Cardiac fibroblast (primary cell): ENCODE measurements at places on chromosomes 4 and X.

- no peak for DNase-seq
Measured at GRCh38 chr4:104756837-104757236, 262.1 kb upstream of the CXXC4 start.

GRCh38 chr4:113169368-113169767 lies 119.9 kb downstream of the ANK2 start:
- no peak for DNase-seq

GRCh38 chr4:137467537-137467936 lies 64.8 kb downstream of the PCDH18 start:
- no peak for DNase-seq

DNA sequence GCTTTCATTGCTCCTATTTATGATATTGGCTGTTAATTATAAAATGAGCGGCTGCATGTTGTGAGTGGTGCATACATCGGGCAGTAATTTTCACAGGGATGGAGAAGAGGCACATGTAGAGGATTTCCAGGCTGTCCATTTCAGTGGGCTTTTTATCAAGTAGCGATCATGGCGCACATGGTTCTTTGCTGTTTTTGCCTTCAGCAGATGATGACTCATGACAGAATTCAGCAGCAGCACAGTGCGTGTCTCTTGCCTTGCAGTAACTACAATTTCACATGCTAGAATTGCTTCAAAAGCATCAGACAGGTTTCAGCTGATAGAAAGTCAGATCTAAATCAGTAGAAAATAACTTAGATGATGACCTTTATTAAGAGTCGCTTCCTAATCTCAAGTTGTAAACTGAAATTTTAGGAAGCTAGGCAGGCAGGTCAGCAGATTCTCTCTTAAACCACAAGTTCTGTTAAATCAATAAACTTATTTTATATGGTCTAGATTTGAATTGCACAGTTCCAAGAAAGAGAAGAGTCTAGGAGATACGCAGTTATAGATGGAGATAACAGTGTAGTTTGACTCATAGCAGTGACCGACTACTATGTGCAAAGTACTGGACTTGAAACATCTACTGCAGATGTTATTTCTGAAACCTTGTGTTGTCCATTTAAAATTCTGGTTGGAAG lies 35.8 kb downstream of the LRP2BP start:
- DNase-seq: peak; percentile 31

GRCh38 chr4:69977582-69977981 lies 12.1 kb upstream of the CSN2 start:
- peak; percentile 4 for DNase-seq

DNA sequence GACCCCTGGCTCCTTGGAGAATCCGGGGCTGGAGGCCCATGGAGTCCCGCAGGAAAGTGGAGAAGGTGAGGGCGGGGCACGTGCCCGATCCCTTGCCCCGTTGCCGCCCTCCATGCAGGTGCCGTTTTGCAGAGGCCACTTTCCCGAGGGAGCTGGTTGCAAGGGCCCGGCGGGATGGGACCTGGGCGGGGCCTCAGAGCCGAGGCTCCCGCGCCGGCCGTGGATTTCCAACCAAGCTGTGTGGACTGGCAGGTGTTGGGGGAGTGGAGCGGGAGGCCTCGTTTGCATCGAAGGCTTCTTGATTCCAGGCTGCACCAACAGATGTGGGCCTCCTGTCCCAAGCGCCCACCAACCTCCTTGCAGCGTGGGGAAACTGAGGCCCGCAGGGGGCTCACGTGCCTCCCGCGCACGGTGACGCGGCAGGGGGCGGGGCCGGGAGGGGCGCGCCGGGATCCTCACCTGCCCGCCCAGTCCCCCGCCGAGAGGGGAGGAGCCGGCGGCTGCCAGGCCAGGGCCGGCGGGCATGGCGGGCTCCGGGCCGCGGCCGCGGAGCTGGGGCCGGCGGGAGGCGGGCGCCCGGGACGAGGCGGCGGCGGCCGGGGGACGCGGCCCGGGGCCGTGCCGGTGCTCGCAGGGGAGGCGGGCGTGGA lies 24.9 kb downstream of the SH3BP2 start:
- no peak for DNase-seq

DNA sequence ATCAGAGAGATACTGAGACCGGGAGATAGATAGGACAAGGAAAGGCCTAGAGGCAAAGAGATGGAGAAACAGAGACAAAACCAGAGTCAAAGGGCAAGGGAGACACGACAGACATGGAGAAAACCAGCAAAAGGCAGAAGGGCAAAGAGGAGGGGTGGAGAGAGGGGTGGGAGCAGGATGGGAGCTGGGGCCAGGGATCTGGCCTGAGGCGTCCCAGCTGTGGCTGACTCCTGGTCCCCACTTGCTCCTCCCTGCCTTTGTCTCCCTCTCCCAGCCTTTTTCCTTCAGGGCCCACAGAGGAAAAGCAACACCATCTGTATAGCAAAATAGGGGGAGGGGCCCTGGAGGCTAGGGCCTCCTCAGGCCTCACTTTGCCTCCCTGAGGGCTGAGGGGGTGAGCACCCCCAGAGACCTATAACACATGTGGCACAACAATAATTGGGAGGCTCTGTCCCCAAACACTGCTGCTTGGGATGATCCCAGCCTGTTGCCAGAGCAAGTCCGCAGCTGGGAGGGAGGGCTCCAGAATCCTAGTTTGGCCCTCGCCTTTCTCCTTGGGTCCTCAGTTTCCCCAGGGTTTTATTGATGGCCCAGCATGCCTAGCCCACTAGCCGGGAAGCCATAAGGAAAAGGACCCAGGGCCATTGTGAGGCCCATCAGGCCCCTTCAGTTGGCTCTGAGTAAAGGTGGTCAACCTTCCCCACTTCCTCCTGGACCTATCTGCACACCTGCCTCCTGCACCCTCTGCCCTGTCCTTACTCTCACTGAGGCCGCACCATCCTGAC lies 96.8 kb downstream of the PJA1 start:
- DNase-seq: no peak

- peak; percentile 18 for DNase-seq
Measured at GRCh38 chrX:155632431-155633100, 19.8 kb upstream of the TMLHE start.

- peak; percentile 28 for DNase-seq
Measured at GRCh38 chrX:46268412-46268811, 276.8 kb downstream of the ZNF674 start.

DNA sequence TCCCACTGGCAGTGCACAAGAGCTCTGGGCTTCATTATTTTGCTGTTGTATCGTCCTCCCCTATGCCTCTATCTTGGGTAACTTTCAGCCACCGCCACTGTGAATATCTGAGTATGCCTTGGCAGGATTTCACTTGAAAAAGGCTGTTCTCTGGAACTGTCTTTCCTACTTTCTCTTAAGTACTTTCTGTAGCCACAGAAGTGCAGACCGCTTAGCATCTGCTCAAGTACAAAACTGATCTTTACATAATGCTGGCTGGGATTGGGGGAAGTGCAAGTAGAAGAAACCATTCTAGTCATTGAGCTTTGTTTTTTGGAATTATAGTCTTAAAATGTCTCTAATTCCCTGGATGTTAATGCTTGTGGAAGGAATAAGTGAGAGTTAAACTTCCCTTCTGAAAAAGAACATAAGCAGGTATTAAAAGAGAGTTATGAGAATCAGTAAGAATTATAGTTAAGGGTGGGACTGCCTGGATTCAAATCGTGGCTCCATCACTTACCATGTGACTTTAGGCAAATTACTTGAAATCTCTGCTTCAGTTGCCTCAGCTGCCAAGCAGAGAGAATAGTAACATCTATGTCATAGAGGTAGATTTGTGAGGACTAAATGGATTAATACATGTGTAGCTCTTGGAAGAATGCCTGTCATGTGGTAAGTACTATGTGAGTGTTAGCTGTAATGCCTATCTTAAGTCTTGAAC lies 77.5 kb downstream of the MID1IP1 start:
- no peak for DNase-seq

- no peak for DNase-seq
Measured at GRCh38 chrX:24124244-24124799, 25.2 kb upstream of the ZFX start.

DNA sequence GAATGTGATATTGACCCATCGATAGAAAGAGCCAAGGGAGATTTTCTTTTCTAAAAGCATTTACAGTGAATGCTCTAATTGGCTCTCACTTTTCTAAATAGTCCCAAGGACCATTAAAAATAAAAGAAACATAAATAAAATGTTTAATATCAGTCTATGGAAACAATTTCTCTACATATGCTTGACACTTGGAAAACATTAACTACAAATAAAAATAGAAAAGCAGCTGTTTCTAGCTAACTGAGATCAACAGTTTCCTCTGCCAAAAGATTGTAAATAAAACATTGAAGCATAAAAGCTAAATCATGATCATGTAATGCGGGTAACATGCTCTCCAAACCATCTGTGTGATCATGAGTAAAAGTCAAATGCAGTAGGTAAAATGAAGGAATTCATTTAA lies 49.7 kb downstream of the CORIN start:
- no peak for DNase-seq

GRCh38 chr4:23979534-23979933 lies 89.7 kb upstream of the PPARGC1A start:
- DNase-seq: no peak

- DNase-seq: no peak
Measured at GRCh38 chrX:1418901-1419544, 27.1 kb upstream of the SLC25A6 start.

DNA sequence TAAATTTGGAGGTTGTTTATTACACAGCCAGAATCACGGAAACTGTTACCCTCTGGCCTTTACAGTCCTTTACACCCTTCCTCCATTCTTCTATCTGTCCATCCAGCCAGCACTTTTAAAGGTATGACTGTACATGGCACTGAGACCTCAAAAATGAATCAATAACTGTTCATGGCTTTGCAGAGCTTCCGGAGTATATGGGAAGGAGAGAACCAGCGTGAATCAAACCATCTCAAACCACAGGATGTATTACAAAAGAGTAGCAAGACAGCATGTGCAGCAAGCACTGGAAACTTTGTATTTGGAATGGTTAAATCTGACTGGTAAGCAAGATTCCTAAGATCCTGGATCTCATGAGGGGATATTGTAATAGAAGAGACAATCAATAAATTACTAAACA lies 228.5 kb upstream of the CASK start:
- DNase-seq: no peak

DNA sequence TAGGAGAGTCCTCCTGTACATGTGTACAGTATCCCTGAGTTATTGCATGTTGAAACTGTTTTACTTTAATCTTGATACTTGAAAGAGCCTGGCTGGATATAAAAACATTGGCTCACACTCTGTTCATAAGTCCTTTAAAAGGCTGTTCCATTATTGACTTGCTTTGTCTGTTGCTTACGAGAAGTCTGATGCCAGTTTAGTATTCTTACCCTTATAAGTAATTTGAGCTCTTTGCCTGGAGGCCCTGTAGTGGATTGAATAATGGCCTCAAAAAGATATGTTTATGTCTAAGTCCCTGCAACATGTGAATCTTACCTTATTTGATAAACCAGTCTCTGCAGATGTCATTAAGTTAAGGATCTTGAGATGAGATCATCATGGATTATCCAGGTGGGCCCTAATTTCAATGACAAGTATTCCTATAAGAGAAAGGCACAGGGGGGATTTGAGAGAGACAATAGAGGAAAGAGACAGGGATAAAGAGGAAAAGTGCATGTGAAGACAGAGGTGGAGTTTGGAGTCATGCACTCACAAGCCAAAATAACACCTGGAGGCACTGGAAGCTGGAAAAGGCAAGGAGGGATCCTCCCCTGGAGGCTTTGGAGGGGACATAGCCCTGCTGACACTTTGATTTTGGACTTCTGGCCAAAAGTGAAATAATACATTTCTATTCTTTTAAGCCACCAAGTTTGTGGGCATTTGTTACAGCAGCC lies 98.1 kb downstream of the IRF2 start:
- no peak for DNase-seq

GRCh38 chr4:56658528-56658927 lies 22.6 kb downstream of the HOPX start:
- DNase-seq: no peak

GRCh38 chr4:182819751-182820150 lies 97.4 kb downstream of the DCTD start:
- no peak for DNase-seq

DNA sequence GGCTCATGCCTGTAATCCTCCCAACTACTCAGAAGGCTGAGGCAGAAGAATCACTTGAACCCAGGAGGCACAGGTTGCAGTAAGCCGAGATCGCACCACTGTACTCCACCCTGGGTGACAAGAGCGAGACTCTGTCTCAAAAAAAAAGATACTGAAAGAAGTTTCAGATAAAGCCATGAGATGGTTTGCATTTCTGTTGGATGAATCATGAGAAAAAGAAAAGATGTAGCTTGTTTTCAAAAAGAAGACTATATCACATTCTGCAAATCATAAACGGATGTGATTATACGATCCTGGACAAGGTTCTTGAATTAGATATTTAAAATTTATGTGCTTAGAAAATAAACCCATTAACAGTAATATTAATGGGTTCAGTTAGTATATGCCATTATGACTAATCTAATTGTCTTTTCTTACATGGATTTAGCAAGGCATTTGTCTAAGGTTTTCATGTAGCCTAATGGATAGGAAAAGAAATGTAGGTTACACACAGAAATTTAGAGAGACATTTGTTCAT lies 345.9 kb downstream of the SLC7A11 start:
- peak; percentile 17 for DNase-seq

DNA sequence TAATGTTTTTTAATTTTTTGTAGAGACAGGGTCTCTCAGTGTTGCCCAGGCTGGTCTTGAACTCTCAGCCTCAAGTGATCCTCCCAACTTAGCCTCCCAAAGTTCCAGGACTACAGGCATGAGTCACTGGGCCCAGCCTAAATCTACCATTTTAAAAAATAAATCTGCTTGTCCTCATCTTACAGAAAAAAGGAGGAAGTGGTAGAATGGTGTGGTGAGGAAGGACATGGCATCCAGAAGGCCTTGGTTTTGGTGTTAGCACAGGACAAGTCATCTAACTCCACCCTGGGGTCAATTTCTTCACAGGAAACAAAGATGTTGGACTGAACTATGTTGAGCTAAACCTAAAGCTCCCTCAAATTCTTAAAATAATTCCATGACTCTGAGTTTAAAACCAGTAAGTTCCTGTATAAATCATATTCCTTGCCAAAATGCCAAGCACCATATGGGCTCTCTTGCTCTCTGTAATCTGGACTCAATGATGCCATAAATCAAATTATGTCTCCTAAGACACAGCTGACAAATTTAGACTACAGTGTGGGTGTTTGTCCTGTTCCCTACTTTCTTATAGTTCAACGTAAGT lies 253.9 kb upstream of the NOCT start:
- no peak for DNase-seq

DNA sequence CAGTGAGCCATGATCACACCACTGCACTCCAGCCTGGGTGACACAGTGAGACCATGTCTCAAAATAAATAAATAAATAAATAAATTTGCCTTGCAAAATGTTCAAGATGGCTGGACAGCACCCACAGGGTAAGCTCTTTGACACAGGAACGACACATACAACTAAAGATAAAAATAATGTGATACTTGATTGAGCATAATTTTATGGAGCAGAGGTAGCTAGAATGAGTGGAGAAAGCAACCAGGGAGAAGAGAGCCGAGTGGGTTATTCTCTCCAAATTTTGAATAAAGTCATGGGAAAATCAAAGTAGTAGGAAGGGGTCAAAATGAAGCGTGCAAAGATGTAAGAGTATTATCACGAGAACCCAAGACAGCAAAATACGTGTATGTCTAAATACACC lies 121.5 kb downstream of the IRF2 start:
- no peak for DNase-seq
